ENCODE measurements at places on chromosomes 5 and 9.

DNA sequence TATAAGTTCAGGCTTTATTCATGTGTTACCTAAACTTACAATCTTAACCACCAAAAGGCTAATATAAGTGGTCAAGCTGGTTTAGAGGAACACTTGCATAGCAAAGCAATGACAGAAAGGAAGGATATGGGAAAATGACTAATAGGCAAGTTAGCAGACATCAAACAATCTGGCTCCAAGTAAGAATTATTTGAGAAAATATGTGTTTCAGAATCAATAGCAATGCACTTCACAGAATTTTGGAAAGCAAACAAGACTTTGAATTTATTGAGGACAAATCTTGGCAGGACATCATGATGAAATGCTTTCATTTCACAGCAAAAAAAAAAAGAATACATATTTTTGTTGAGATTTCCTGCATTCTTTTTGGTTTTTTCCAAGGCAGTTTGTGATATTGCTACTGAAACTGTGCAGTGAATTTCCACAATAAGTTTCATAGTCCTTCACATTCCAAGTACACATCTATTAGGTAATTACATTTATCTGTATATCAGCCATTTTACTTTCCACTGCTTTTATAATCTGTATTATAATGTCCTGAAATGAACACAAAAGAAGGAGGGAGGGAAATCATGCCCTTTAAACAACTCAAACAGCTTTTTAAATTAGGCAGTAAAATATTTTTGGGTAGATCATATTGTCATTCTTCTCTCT is 417.9 kb downstream of the NR2F1-AS1 start:
- no peak overlapping the region for H3K27ac ChIP-seq
- H3K27me3 ChIP-seq: no peaks in the 10 kb centered on the region
- no peak for DNase-seq
- H3K4me3 ChIP-seq: no peak overlapping the region

- no peak for DNase-seq
- no peak overlapping the region for H3K4me3 ChIP-seq
- no peak overlapping the region for H3K27ac ChIP-seq
- H3K36me3 ChIP-seq: peaks cover 3% of the 10 kb centered on the region
- no peaks in the 10 kb centered on the region for H3K27me3 ChIP-seq
- peaks cover 2% of the 10 kb centered on the region for H3K4me1 ChIP-seq
Measured at GRCh38 chr9:135648494-135649410, 9.4 kb upstream of the GLT6D1 start.

DNA sequence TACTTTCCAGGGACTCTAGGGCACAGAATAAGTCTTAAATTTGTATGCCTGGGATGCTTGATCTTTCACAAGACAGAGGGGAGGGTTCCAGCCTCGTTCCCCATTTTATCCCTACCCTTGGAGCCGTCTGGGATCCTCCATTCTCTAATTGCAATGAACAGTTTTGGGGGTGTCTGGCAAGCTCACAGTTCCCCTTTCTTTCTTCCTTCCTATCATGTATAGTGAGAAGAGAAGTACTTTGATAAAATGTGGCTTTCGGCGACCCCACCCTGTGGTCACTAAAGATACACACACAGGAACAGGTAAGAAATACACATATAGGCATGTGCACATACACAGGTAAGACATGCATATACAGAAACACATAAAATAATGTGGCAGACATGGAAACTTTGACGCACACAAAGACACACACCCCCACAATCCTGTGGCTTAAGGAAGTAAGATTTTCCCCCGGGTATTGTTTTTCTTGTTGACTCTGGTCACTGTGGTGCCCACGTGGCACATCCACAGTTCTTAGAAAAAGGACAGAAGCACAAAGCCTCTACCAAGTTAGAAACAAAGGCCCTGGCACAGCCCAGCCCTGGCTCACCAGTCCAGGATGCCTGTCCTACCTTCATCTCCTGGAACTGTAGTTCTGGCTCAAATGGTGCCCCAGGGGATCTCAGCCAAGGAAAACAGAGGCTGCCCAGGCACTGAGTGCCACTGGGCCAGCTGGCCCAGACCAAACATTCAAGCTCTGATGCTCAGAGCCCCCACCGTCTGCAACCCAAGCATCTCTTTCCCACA is 6.3 kb upstream of the SMU1 start:
- no peak overlapping the region for H3K27ac ChIP-seq
- DNase-seq: no peak

- peak overlapping the region; percentile 83 for H3K27ac ChIP-seq
- H3K27me3 ChIP-seq: no peaks in the 10 kb centered on the region
- H3K4me3 ChIP-seq: peak overlapping the region; percentile 45
Measured at GRCh38 chr9:134356496-134357470, 30.5 kb downstream of the RXRA start.

DNA sequence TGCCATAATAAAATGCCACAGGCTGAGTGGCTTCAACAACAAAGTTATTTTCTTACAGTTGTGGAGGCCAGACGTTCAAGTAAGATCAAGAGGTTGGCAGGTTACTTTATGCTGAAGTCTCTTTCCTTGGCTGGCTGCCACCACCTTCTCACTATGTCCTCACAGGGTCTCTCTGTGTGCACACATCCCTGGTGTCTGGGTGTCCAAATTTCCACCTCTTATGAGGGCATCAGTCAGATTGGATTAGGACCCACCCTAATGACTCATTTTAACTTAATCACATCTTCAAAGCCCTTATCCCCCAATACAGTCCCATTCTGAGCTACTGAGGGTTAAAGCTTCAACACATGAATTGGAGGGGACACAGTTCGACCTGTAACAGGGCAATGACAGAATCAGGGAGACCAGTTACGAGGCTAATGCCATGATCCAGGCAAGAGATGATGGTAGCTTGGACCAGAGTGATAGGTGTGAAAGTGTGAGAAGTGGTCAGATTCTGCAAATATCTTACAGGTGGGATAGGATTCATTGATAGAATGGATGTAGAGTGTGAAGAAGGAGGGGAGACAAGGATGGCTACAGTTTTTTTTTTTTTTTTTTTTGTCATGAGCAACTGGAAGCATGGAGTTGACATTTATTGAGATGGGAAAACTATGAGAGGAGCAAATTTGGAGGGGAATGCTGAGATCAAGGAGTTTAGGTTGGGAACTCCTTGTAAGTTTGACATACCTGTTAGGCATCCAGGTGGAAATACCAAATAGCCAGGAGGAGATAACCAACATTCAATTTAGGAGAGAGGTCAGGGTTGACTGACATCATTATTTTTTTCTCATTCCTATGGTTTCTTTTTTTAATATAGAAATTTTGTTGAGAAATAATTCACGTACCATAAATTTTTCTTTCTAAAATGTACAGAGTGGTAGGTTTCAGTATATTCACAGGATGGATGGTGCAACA is 39.6 kb upstream of the FGF1 start:
- DNase-seq: no peak
- H3K27ac ChIP-seq: no peak overlapping the region
- no peak overlapping the region for H3K4me3 ChIP-seq
- peaks cover 7% of the 10 kb centered on the region for H3K4me1 ChIP-seq
- no peaks in the 10 kb centered on the region for H3K36me3 ChIP-seq

DNA sequence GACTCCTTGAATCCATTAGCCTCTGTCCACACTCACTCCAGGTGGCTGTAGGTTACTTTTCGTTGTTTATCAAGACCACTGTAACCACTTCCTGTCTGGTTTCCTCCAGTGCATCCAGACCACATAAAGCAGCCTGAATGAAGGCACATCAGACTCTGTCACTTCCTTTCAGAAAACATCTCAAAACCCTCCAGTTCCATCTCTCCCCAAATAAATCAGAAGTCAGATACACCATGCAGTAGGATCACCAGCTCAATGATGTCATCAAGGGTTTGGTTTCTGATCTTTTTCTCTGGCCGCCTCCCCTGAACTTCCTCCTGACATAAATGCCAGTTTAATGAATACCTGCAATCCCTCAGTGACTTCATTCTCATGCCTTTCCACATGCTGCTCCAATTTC is 161.2 kb downstream of the ZNF462 start:
- no peak overlapping the region for H3K4me3 ChIP-seq
- H3K36me3 ChIP-seq: no peaks in the 10 kb centered on the region
- H3K4me1 ChIP-seq: no peaks in the 10 kb centered on the region
- DNase-seq: no peak

DNA sequence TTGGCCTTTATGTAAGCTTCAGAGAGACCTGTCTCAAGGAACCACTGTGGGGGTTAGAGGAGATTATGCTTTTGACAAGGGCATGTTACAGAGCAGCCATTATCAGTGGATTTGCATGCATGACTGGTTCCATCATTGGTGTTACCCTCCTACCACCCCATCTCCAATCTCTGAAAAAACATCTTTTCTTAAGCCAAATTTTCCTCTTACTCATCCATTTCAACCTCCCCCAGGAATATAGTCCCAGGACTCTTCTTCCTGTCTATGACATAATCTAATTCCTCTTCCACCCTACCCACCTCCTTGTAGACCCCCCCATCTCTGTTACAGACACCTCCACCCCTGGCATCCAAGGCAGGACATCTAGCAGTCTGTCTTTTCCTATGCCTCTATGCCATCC is 33.1 kb upstream of the ADRB2 start:
- no peak overlapping the region for H3K27ac ChIP-seq
- H3K4me1 ChIP-seq: no peaks in the 10 kb centered on the region
- H3K4me3 ChIP-seq: no peak overlapping the region
- peaks cover 20% of the 10 kb centered on the region for H3K27me3 ChIP-seq
- no peak for DNase-seq
- H3K36me3 ChIP-seq: no peaks in the 10 kb centered on the region

DNA sequence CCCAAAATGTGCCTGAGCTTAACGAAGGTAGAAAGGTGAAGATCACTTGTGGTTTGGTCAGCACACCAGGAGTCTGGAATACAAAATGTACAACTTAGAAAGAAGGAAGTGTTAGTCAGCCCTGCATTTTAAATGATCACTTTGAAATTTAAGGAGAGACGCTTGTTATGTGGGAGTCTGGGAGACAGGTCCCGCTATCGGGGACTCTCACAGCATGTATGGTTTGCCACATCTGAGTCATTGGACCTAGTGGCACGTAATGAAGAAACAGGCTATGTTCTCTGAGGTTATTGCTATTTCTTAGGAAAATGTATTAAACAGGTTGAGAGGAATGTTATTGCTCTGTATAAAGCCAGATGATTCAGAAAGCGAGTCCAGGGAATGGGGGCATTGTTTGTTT is 2362.5 kb upstream of the WWC1 start:
- no peak overlapping the region for H3K4me3 ChIP-seq
- DNase-seq: no peak
- H3K36me3 ChIP-seq: no peaks in the 10 kb centered on the region
- peaks cover 4% of the 10 kb centered on the region for H3K27me3 ChIP-seq

GRCh38 chr9:20243841-20244240 is 378.5 kb downstream of the MLLT3 start:
- no peak overlapping the region for H3K4me3 ChIP-seq
- no peaks in the 10 kb centered on the region for H3K4me1 ChIP-seq
- peaks cover 3% of the 10 kb centered on the region for H3K27me3 ChIP-seq
- no peaks in the 10 kb centered on the region for H3K36me3 ChIP-seq
- no peak overlapping the region for H3K27ac ChIP-seq

All from progenitor cell of endocrine pancreas (in vitro differentiated cells).